ENCODE measurements at places on chromosomes 12 and 14.
A peak's percentile ranks its signal among the peaks of the same experiment; 100 is the strongest.

- peak; percentile 37 for DNase-seq
- no peak overlapping the region for H3K27ac ChIP-seq
- H3K4me3 ChIP-seq = no peak overlapping the region
- H3K27me3 ChIP-seq = no peaks in the 10 kb centered on the region
- no peaks in the 10 kb centered on the region for H3K4me1 ChIP-seq
- H3K36me3 ChIP-seq = no peaks in the 10 kb centered on the region
Measured at GRCh38 chr14:100278702-100279101, 27.5 kb downstream of the SLC25A29 start.

DNA sequence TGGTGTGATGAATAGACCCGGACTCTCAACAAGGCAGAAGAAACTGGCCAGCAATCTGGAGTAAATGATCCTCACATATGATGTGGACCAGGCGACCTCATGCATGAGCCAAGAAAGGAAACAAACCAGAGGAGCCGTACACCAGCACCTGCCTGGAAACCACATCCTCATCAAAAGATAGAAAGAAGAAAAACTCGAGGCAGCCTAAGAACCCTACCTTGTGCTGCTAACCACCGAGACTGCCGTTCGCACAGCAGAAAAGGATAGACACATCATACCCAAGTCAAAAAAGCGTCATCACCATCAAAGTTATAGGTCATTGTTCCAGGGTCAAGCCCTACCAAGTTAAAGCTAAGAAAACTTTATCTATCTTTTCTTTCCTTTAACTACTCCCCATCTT, 66.7 kb downstream of the RESF1 start:
- H3K4me1 ChIP-seq = peaks cover 5% of the 10 kb centered on the region
- no peaks in the 10 kb centered on the region for H3K36me3 ChIP-seq
- H3K27me3 ChIP-seq = no peaks in the 10 kb centered on the region
- DNase-seq = no peak
- no peak overlapping the region for H3K4me3 ChIP-seq
- no peak overlapping the region for H3K27ac ChIP-seq

- DNase-seq = no peak
- no peaks in the 10 kb centered on the region for H3K27me3 ChIP-seq
- no peaks in the 10 kb centered on the region for H3K36me3 ChIP-seq
- no peak overlapping the region for H3K27ac ChIP-seq
- no peak overlapping the region for H3K4me3 ChIP-seq
Measured at GRCh38 chr12:88634008-88634407, 53.7 kb upstream of the KITLG start.

GRCh38 chr12:84813780-84814663, 98.6 kb downstream of the SLC6A15 start:
- H3K4me3 ChIP-seq = no peak overlapping the region
- no peak overlapping the region for H3K27ac ChIP-seq
- H3K4me1 ChIP-seq = no peaks in the 10 kb centered on the region
- no peaks in the 10 kb centered on the region for H3K27me3 ChIP-seq
- no peak for DNase-seq
- H3K36me3 ChIP-seq = no peaks in the 10 kb centered on the region

DNA sequence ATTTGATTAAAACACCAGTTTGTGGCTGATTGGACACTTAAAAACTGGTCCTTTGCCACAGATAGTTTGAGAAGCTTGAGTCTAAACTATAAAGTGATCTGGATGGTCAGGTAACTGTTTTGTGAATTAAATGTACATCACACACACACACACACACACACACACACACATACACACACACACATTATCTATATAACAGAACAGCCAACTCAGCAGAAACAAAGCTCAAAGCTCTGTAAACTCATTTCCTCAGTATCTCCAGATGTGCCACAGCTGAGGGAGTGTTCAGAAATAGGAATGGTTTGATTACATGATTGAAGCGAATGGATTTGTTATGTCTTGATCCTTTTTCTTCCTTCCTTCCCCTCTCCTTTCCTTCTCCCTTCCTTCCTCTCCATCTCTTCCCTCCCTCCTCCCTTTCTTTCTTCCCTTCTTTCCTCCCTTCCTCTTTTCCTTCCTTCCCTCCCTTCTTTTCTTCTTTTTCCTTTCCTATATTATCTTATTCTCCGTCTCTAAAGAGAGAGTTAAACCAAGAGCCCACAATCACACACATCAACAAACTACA, 100.3 kb downstream of the LLPH start:
- no peaks in the 10 kb centered on the region for H3K36me3 ChIP-seq

- no peak for DNase-seq
- no peaks in the 10 kb centered on the region for H3K36me3 ChIP-seq
- no peaks in the 10 kb centered on the region for H3K27me3 ChIP-seq
- no peak overlapping the region for H3K4me3 ChIP-seq
- H3K27ac ChIP-seq = no peak overlapping the region
Measured at GRCh38 chr12:122856999-122857671, 21.9 kb downstream of the HIP1R start.

GRCh38 chr12:92506460-92506859, 196.3 kb upstream of the PLEKHG7 start:
- no peaks in the 10 kb centered on the region for H3K4me1 ChIP-seq
- H3K36me3 ChIP-seq = no peaks in the 10 kb centered on the region
- H3K27me3 ChIP-seq = no peaks in the 10 kb centered on the region
- no peak overlapping the region for H3K27ac ChIP-seq

GRCh38 chr12:116563262-116563661, 4.1 kb downstream of the MAP1LC3B2 start:
- H3K27me3 ChIP-seq = no peaks in the 10 kb centered on the region
- DNase-seq = no peak
- H3K4me3 ChIP-seq = no peak overlapping the region
- no peaks in the 10 kb centered on the region for H3K4me1 ChIP-seq
- H3K36me3 ChIP-seq = no peaks in the 10 kb centered on the region
- no peak overlapping the region for H3K27ac ChIP-seq

DNA sequence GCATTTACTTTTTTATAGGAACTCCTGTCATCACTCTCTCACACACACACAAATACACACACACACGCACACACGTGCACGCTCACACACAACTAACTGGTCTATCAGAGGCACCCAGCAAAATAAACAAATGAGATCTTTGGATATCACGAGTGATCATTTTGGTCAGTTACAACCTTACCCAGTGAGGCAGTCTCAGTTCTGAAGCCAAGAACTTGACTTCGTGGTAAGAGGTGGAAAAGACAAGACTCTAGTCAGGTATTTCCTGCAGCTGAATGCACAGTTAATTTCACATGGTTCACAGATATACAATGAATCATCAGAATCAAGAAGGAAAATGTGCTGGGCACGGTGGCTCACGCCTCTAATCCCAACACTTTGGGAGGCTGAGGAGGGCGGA, 39.4 kb downstream of the ATF7 start:
- H3K27ac ChIP-seq = no peak overlapping the region
- no peaks in the 10 kb centered on the region for H3K4me1 ChIP-seq
- no peak overlapping the region for H3K4me3 ChIP-seq
- no peaks in the 10 kb centered on the region for H3K36me3 ChIP-seq
- H3K27me3 ChIP-seq = no peaks in the 10 kb centered on the region

- no peaks in the 10 kb centered on the region for H3K4me1 ChIP-seq
- H3K4me3 ChIP-seq = no peak overlapping the region
- H3K27me3 ChIP-seq = no peaks in the 10 kb centered on the region
- H3K27ac ChIP-seq = no peak overlapping the region
- no peaks in the 10 kb centered on the region for H3K36me3 ChIP-seq
Measured at GRCh38 chr12:128259556-128260070, 7.4 kb upstream of the TMEM132C start.

DNA sequence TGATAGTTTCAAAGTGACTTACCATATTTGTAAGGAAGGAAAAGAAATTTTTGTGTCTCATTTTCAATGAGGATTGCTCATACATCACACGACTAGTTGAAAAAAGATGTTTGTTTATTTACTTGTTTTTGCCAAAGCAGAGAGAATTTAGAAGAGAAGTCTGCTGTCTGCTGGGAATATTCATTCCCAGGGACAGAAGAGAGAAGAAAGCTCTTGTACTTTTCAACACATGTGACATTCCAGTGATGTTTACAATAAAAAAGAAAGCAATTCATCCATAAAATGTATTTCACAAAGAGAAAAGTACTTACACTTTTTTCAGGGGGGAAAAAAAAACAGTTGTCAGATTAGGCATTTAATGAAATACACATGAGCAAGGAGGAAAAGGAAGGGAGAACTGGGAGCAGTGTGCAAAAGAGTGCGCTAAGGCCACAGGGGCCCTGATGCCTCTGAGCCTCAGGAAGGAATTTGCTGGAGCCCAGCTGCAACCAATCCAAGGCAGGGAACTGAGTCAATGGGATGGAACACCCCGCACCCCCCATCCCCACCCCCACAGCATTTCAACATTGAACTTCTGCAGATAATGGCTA, 115.0 kb downstream of the RPAP3 start:
- H3K27me3 ChIP-seq = no peaks in the 10 kb centered on the region
- no peak for DNase-seq
- no peaks in the 10 kb centered on the region for H3K4me1 ChIP-seq
- no peak overlapping the region for H3K4me3 ChIP-seq

DNA sequence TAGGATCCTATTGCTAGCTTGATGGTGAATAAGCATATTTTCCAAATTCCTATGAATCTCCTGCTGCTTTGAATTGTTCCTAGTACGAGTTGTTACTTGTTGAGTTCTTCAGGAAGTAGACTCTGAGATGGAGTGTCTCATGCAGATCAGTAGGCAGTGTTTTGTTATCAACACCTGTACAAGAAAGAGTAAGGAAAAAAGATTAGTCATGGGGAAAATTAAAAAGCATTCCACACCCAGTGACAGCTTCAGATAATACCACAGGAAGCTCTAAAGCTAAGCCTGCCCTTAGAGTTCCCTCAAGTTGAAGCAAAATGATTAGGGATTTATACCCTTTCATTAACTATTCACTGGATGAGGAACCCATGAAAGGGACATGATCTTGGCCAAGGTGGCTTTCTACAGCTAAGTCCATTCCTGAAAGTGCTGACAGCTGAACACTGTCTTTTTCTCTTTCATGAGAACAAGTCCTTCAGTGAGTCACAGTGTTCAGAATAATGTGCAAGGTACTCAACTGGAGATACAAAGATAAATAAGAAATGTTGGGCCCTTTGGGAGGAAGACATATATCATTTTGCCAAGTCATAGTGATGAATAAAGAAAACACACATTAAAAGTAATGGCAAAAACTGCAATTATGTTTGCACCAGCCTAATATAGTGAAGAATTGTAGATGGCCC, 49.1 kb downstream of the CCER1 start:
- no peaks in the 10 kb centered on the region for H3K27me3 ChIP-seq
- H3K4me1 ChIP-seq = no peaks in the 10 kb centered on the region
- H3K36me3 ChIP-seq = no peaks in the 10 kb centered on the region
- no peak overlapping the region for H3K4me3 ChIP-seq
- no peak for DNase-seq

GRCh38 chr14:24070285-24071143, 848 bp upstream of the CPNE6 start:
- H3K4me3 ChIP-seq = no peak overlapping the region
- H3K36me3 ChIP-seq = no peaks in the 10 kb centered on the region
- H3K27me3 ChIP-seq = no peaks in the 10 kb centered on the region
- H3K27ac ChIP-seq = no peak overlapping the region
- H3K4me1 ChIP-seq = no peaks in the 10 kb centered on the region

GRCh38 chr12:89872922-89873630, 164.4 kb upstream of the ATP2B1 start:
- H3K4me3 ChIP-seq = no peak overlapping the region
- H3K27me3 ChIP-seq = no peaks in the 10 kb centered on the region
- H3K27ac ChIP-seq = no peak overlapping the region
- no peaks in the 10 kb centered on the region for H3K36me3 ChIP-seq
- no peaks in the 10 kb centered on the region for H3K4me1 ChIP-seq

GRCh38 chr14:81406863-81407262, 6.7 kb upstream of the STON2 start:
- no peak for DNase-seq
- no peaks in the 10 kb centered on the region for H3K4me1 ChIP-seq
- H3K4me3 ChIP-seq = no peak overlapping the region
- H3K36me3 ChIP-seq = no peaks in the 10 kb centered on the region

Measured in mesendoderm (in vitro differentiated cells).